ENCODE measurements at places on chromosomes 16 and 17.
A peak's percentile ranks its signal among the peaks of the same experiment; 100 is the strongest.

DNA sequence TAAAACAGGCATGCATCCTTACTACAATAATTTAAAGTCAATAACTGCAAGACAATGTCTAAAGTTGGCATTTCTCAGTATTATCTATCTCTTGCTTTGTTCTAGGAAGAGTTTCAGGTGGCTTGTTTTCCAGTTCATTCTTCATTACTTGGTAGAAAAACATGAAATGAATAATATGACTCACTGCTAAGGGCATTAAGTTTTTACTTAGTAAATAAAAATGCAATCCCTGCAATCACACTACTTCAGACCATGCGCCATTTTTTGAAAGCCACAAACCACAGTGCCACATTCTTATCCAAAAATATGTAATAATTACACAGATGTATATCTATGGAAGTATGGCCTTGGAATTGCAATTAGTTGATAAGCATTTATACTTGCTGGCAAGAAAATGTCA is 55.4 kb downstream of the CREBBP start:
- no peak for DNase-seq

GRCh38 chr17:37702598-37702997 is 42.3 kb downstream of the HNF1B start:
- peak; percentile 82 for DNase-seq

GRCh38 chr16:70682239-70683145 is 3.4 kb downstream of the MTSS2 start:
- DNase-seq, result no peak

- peak; percentile 41 for DNase-seq
Measured at GRCh38 chr16:10883004-10883403, 6.0 kb downstream of the CIITA start.

DNA sequence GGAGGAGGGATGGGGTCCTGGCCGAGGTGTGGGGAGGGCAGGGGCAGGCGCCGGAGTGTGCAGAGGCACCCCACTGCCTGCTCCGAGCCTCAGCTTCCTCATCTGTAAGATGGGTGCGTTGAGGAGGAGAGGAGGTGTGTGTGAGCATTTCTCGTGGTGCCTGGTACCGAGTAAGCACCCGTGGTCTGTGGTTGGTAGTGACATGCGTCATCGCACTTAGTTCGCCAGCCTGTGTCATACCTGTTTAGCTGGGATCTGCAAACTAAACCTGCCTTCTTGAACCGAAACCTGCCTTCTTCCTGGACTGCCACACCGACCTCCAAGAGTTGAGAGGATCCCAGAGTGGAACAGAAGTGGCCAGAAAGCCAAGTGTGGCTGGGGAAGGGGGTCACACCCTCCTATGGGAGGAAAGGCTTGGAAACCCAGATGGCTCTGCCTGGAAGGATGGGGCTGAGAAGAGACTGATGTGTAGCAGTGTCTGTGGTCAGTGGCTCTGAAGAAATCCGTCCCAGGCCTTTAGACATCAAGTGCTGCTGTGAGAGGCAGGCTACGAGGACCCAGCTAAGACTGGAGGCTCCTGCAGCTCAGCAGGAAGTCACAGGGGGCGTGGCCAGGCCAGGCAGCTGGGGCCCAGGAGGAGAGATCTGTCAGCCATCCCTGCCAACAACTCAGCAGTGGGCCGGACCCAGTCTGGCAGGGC is 162.6 kb upstream of the PLCG2 start:
- DNase-seq, result no peak

DNA sequence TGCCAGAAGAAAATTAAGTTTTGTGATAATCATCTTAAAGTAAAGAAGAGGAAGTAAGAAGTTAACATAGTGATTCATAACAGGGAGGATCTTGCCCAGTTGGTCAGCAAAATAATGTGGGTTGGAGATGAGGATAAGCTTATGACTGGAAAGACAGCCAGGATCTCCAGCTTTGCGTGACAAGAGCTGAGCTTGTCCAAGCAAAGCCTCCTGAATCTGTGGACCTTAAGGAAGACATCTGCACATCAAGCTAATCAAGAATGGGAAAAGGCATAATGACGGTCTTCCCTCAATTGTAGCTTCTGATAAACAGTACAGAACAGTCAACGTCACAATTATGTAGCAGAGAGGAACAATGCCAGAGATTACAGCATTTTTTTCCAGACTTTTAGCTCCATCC is 744.7 kb upstream of the GOT2 start:
- peak; percentile 2 for DNase-seq

DNA sequence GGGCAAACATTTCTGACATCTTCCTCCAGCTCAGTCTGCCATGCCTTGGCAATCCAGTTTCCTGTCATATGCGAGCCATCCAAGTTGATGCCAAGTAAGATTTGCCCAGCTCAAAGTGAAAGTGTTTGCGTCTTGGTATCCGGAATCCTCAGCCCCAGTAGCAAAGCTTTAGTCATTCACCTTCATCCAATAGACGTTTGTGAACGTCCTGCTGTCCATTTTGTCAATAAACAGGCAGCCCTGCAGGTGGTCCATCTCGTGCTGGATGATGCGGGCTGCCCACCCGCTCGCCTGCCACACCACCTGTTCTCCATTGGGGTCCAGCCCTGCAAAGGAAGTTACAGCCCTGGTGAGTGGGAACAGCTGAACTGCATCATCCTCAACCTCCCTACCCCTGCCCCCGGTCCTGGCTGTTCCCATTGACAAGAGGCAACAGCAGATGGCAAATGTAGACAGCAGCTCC is 1.5 kb downstream of the PDF start:
- peak; percentile 43 for DNase-seq

DNA sequence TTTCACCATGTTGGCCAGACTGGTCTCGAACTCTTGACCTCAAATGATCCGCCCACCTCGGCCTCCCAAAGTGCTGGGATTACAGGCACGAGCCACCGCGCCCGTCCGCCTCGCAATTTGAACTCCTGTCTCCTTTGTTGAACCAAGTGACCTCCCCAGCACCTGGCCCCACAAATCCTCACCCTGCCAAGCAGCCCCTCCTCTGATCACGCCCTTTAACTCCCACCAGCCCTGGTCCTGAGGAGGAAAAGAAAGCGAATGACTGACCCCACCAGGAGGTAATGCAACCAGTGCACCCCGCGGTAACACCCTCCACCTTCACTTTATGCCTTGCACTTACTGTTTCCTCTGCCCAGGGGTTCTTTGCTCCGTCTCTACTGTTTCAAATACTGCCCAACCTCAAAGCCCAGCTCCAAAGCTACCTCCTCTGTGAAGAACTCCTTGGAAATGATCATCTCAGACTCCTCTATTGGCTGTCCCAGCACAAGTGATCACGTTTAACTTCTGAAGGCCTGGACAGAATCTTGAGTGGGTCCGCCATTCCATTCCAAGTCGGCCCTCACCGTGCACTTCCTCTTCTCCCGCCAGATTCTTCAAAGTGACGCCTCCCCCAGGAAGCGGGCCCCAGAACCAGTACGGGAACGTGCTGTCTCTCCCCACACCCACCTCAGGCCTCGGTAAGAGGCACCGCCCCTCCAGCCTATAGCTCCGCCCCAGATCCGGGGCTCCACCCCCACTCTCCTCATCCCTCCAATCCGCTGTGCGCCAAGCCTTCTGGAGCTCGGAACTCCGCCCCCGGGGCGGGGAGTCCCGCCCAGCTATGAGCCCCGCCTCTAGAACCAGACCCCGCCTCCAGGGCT is 4.4 kb downstream of the CD19 start:
- DNase-seq, result peak; percentile 86

DNA sequence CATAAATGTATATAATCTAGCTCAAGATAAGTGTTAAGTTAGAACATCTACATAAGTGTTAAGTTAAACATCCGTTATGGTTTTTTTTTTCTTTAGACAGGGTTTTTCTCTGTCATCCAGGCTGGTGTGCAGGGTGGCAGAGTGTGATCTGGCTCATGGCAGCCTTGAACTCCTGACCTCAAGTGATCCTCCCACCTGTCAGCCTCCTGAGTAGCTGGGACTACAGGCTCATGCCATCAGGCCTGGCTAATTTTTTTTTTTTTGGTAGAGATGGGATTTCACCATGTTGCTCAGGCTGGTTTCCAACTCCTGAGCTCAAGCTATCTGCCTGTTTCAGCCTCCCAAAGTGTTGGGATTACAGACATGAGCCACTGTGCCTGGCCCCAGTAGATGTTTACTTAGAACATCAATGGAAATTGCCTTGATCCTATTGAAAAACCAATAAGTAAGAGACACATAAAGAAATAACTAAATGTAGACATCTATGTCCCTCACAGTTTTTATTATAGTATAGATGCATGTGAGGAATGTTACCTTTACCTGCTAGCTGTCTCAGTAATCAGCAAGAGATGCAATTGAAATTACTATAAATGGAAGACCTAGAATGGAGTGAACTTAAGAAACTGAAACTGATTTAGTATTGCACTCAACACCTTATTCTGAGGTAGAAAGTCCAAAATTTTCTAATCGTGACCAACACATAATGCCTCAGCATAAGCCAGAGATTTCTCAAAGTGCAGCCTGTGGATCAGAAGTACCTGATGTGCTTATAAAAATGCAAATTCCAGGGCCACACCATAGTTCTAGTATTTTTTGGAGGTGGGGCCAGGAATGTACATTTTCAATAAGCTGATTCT is 5.5 kb upstream of the FAM20A start:
- DNase-seq, result no peak

- DNase-seq, result no peak
Measured at GRCh38 chr16:67458121-67458641, 22.8 kb downstream of the ATP6V0D1 start.

- DNase-seq, result peak; percentile 56
Measured at GRCh38 chr17:72122765-72123529, 2.1 kb downstream of the SOX9 start.

GRCh38 chr17:19812407-19812806 is 55.3 kb downstream of the ULK2 start:
- DNase-seq, result peak; percentile 18

GRCh38 chr17:74569020-74570003 is 2.0 kb upstream of the CD300H start:
- peak; percentile 78 for DNase-seq

- DNase-seq, result no peak
Measured at GRCh38 chr16:76338472-76338871, 61.3 kb downstream of the CNTNAP4 start.

- DNase-seq, result no peak
Measured at GRCh38 chr17:83183145-83183948, 103.9 kb downstream of the METRNL start.

GRCh38 chr17:76872221-76872873 is 4.1 kb downstream of the MGAT5B start:
- DNase-seq, result peak; percentile 96

- no peak for DNase-seq
Measured at GRCh38 chr16:30923554-30924075, at the start of gene FBXL19. FBXL19 (plus strand) TSS chr16:30923572; CDS start chr16:30925755, 2,183 bp downstream.

- DNase-seq, result peak; percentile 5
Measured at GRCh38 chr17:13421581-13422130, 180.1 kb downstream of the HS3ST3A1 start.

GRCh38 chr16:53886482-53887378 is 182.8 kb downstream of the FTO start:
- no peak for DNase-seq

DNA sequence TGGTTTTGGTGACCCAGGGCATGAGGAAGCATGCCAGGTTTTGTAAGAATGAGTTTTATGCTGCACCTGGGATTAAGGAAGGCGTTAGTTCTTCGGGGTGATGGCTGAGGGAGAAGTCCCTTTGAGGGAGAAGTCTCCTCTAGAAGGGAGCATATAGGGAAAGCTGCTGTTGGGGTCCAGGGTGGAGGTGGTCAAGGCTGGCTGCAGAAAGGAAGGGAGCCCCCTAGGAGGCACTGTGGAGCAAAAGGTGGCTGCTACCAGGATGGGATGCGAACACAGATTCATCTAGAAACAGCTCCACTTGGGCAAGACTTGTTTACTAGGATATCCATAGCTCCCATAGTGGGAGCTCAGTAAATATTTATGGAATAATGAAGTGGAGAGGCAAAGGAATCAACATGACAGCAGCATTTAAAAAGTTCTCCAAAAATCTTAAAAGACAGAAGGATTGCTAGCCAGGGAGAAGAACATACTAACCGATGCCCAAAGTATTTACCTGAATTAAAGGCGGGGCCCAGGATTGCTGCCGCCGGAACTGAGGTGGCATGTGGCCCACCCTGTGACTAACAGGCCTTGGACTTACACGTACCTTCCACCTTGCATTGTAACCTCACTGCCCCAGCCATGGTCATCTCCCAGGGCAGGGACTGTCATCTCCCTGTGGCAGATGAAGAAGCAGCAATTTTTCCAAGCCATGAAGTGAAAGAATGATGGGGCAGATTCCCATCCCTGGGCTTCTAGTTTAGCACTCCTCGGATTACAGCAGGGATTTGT is 7.1 kb upstream of the LPCAT2 start:
- DNase-seq, result peak; percentile 37

DNA sequence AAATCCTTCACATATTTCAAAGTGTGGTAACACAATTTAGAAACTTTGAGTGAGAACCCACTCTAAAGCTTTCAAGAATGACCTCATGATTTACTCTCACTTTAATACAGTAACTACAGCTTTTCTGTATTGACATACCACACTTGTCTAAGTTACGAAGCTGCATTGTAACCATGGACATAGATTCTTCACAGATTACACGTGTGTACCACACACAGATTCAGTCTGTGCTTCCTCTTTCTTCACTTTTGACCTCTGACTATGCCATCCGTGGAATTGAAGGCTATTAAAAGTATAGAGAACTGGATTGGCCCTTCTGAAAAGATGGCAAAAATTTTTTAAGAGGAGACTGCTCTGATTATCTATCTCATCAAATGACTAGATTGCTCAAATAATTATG is 172.7 kb downstream of the TANC2 start:
- no peak for DNase-seq

DNA sequence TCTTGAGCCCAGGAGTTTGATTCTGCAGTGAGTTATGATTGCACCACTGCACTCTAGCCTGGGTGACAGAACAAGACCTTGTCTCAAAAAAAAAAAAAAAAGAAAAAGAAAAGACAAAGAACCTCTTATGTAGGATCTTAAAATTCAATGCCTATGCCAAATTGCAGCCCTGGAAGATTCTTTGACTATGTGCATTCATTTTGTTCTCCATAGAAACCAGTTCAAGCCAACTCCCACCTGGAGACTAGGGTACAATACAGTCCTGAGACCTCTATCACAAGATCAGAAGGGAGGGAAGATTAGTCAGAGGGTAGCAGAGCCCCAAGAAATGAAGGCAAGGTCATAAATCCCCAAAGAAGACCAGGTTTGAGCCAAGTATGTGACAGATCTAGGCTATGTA is 90.6 kb upstream of the HAS3 start:
- no peak for DNase-seq

DNA sequence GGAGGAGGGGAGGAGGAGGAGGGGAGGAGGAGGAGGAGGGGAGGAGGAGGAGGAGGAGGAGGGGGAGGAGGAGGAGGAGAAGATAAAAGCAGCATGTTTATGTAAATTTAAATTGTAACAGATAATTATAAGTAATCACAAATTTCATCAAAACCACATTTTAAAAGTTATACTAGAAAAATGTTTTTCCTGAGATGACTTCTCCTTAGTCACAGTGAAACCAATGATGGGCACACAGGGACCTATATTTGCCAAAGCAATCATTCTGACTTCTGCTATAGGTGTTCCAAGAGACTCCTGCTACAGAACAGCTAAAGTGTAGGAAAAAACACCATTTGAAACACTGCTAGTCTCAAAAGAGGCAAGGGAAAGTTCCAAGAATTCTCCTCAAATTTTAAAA is 66.4 kb downstream of the CEP95 start:
- no peak for DNase-seq

GRCh38 chr17:68034452-68034776 is 1.1 kb upstream of the KPNA2 start:
- no peak for DNase-seq

GRCh38 chr16:2716948-2717347 is 3.1 kb downstream of the PRSS27 start:
- DNase-seq, result no peak

GRCh38 chr16:53369921-53370320 is 64.3 kb upstream of the RBL2 start:
- peak; percentile 48 for DNase-seq

- DNase-seq, result no peak
Measured at GRCh38 chr17:38507436-38507835, 79.2 kb downstream of the ARHGAP23 start.
